Bone marrow (tissue), 2 donors: ENCODE measurements at places on chromosomes 6 and 20.

DNA sequence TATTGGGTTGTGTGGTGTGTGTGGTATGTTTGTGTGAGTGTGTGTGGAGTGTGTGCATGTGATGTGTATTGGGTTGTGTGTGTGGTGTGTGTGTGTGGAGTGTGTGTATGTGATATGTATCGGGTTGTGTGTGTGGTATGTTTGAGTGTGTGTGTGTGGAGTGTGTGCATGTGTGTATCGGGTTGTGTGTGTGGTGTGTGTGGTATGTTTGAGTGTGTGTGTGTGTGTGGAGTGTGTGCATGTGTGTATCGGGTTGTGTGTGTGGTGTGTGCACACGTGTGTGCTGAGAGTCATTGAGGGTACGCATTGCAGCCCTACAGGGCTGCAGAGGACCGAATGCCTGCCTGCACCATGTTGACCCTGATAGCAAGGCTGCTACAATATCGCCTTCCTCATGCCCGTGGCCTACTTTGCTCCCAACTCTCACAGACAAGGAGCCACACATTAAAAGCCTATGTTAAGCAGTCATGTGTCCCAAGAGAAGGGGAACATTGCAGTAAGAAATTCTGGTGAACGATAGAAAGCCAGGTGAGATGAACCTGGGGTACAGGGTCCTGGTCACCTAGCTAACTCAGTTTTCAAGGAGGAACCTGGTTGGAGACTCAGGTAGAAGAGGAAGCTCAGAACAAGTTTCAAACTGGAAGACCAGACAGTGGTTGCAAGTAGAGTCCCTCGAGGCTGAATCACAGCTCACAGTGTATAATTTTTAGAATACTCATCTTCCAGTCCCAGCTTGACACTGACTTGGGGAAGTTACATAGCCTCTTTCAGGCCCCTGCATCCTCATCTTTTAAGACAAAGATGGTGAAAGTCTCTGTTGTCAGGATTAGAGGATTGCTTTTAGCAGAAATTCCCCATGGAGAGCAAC, 45.7 kb upstream of the TMEM170B start:
- DNase-seq = no peak

GRCh38 chr6:102300350-102300749, 906.8 kb downstream of the GRIK2 start:
- DNase-seq = no peak

- DNase-seq = no peak
These were observed 35.2 kb downstream of the PHACTR1 start for GRCh38 chr6:12751694-12752325.

DNA sequence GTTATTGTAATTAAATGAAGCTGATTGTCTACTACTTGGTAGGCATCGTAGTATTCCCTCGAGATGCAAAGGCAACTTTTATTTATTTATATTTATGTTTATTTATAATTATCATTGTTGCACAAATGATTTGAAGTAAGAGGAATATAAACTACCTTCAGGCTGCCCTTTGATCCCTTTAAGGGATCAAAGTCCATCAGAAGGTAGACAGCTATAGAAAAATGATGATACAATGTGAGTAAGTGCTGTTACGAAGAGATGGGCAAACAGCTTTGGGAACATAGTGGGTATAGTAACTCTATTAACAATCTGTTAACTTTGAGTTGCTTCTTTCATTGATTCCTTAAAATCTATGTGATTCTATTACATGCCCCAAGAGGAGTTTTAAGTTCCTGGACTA, 512.8 kb upstream of the CITED2 start:
- DNase-seq = no peak

- no peak for DNase-seq
These were observed 504.9 kb upstream of the MARCKS start for GRCh38 chr6:113352029-113352801.

- no peak for DNase-seq
These were observed at the start of gene SPTLC3 for GRCh38 chr20:13008761-13009681. SPTLC3 (plus strand) TSS chr20:13008972; CDS start chr20:13009268, 296 bp downstream.

DNA sequence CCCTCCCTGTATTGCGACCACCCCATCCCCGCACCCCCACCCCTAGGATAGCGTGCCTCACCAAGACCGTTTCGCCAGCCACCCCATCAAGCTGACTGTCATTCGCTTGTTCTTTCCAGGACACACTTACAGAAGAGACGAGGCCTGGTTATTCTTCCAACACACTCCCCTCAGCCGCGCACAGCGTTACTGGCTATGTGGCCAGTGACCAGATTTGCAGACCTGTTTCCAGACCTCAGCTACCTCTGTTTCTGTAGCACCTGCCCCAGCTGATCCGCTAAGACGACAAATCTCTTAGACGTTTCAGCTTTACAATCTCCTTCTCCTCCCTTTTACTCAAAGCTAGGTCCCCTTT, 26.1 kb downstream of the HLA-F start:
- no peak for DNase-seq

- DNase-seq = no peak
These were observed 9.4 kb downstream of the TFAP2A start for GRCh38 chr6:10405513-10405900.

- no peak for DNase-seq
These were observed 76.1 kb downstream of the RNF182 start for GRCh38 chr6:14000901-14001300.

GRCh38 chr6:2157441-2158127, 87.8 kb downstream of the GMDS start:
- no peak for DNase-seq

- no peak for DNase-seq
These were observed 114.4 kb downstream of the FOXC1 start for GRCh38 chr6:1724124-1724523.

DNA sequence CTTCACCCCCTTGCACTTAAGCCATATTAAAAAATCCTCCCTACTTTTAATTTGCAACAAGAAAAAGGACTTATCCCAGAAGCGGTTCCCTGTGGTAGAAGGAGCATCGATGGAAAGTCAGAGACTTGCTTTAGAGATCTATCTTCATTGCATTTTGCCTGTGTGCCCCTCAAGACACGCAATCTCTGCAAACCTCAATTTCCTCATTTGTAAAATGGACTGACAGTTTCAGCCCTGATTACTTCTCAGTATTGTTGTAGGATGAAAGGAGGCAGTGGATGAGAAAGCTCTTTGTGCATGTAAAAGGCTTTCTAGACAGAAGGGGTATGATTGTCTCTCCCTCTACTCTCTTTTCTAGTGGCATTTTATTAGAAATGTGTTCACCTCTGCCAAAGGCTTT, 410.2 kb downstream of the CDC5L start:
- no peak for DNase-seq

GRCh38 chr6:43310134-43310533, 1.5 kb upstream of the CRIP3 start:
- no peak for DNase-seq

DNA sequence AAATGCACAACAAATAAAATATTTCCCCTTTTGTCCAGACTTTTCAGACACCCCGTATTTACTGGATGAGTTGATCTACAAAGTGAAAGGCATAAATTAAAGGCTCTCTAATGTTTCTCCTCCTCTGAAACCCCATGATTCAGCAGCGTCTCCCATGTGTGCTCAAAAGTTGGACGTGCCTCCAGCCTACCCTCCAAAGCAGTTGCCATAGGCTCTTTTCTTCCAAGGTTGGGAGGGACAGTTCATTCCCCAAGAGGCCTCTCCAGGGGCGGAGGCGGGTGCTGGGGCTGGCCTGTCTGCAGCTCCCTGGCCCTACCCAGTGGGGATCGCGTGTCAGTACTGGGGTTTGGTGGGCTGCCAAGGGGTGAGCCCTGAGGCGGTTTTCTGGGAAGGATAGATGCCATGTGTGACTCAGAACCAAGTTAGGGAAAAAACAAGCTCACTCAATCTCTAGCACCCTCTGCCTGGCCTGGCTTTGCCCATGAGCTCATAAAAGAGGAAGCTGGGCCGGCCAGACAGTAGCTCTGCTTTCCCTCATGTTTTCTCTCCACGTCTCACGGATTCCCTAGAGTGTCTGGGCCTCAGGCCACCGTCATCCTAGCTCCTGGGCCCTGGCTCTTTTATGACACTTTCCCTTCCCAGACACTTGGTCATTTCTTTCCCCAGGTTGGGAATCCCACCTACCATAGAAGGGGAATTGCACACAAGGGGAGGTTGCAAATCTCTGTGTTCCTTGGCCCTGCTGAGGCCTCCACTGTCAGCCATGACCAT, 8.0 kb upstream of the IER3 start:
- DNase-seq = peak; percentile 65
